ENCODE measurements at places on chromosomes 12 and 14.

DNA sequence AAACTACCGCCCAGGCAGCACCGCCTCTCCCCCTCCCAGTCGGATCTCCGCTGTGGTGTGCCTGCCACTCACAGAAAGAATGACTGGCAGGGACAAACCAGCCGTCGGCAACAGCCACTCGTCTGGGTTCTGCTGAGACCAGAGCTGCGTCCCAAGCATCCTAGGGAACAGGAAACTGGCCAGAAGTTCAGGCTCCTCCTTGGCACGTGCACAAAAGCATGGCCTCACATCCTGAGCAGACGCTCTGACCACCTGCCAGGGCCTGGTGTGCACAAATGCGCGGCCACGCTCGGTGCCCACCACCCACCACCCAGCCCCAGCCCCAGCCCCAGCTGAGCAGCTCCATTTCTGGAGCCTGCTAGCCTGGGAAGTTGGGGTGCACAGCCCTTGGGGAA, 214.8 kb downstream of the DPF3 start:
- DNase-seq, result no peak

- no peak for DNase-seq
These were observed 2.1 kb upstream of the SERPINA1 start for GRCh38 chr14:94390372-94391086.

- no peak for DNase-seq
These were observed 4.6 kb downstream of the ZNF384 start for GRCh38 chr12:6684609-6685008.

DNA sequence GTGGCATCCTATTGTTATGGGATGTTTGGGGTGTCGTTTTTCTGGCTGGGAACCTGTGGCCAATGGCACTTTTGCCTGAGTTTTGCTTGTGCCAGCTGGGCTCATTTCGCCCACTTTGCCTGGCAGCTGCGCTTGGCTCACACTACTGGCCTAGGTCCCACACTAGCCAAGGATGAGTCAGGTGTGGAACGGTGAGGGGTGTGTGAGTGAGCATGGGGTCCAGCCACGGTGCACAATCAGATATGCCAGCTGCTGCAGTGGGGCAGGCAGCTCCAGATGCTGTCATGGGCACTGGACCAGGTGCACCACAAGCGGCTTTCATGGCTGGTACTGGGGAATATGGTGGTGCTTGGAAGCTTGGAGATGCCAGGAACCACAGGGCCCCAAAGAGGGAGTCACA, 21.5 kb downstream of the TRHDE start:
- DNase-seq, result no peak

GRCh38 chr12:31896514-31897039, 62.6 kb upstream of the RESF1 start:
- DNase-seq, result peak; percentile 46

DNA sequence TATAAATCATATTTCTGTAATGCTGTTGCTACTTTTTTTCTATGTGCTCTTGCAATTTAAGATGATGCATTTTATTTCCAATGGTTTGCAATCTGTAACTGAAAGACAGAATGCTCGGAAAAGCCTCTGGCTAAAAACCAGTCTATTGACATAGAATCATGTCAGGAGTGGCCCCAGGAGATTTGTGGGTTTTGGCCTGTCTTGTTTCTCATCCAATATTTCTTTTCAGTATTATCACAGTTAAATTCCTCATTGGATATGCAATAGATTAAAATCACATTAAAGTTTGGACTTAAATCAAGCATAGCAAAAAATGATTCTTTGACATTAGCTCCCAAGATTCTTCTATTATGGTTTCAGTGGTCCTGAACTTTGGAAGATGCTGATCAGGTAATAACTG, 19.1 kb upstream of the SLC38A2 start:
- DNase-seq, result no peak

Measured in dermis microvascular lymphatic vessel endothelial cell (primary cell).